ENCODE measurements at places on chromosomes 6 and 20.

DNA sequence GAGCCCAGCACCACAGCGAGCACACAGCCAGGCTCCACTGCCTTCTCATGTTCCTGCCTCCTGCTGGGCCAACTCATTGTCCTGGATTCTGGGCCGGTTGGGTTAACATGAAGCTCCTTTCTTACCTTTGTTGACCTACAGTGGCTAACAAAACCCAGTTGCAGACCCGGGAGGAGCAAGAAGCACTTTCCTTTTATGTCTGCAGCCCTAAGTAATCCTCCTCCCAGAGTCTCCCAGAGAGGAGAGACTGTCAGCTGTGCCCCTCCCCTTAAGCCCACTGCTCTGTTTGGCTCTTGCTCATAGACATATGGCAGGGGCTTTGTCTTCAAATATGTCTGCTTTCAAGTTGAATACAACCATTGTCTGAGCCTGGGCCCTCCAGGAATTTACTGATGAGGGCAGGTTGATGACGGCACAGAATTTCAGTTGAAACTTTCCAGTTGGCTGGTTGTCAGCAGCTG lies 55.2 kb downstream of the PSMB1 start:
- H3K4me3 ChIP-seq = no peak overlapping the region
- no peak overlapping the region for H3K27ac ChIP-seq
- H3K27me3 ChIP-seq = peaks cover 24% of the 10 kb centered on the region
- DNase-seq = no peak
- no peaks in the 10 kb centered on the region for H3K36me3 ChIP-seq
- no peaks in the 10 kb centered on the region for H3K4me1 ChIP-seq

- no peak overlapping the region for H3K4me3 ChIP-seq
- peaks cover 6% of the 10 kb centered on the region for H3K27me3 ChIP-seq
- H3K27ac ChIP-seq = no peak overlapping the region
- H3K4me1 ChIP-seq = no peaks in the 10 kb centered on the region
- DNase-seq = no peak
Measured at GRCh38 chr20:56001106-56001785, 4.1 kb downstream of the CBLN4 start.

GRCh38 chr6:138677538-138677937 lies 96.0 kb upstream of the CCDC28A start:
- peaks cover 4% of the 10 kb centered on the region for H3K27me3 ChIP-seq
- H3K4me3 ChIP-seq = no peak overlapping the region
- H3K36me3 ChIP-seq = no peaks in the 10 kb centered on the region
- H3K4me1 ChIP-seq = no peaks in the 10 kb centered on the region
- H3K27ac ChIP-seq = no peak overlapping the region

- no peaks in the 10 kb centered on the region for H3K36me3 ChIP-seq
- H3K27ac ChIP-seq = no peak overlapping the region
- H3K4me3 ChIP-seq = no peak overlapping the region
- peaks cover 4% of the 10 kb centered on the region for H3K4me1 ChIP-seq
Measured at GRCh38 chr6:15580326-15580725, 82.5 kb downstream of the DTNBP1 start.

GRCh38 chr20:64005394-64005793 lies 24.5 kb downstream of the PRPF6 start:
- H3K4me3 ChIP-seq = no peak overlapping the region
- H3K27ac ChIP-seq = no peak overlapping the region
- DNase-seq = no peak
- H3K36me3 ChIP-seq = peaks cover 57% of the 10 kb centered on the region

- DNase-seq = no peak
- no peaks in the 10 kb centered on the region for H3K36me3 ChIP-seq
- H3K27ac ChIP-seq = no peak overlapping the region
- H3K4me3 ChIP-seq = no peak overlapping the region
- no peaks in the 10 kb centered on the region for H3K27me3 ChIP-seq
- no peaks in the 10 kb centered on the region for H3K4me1 ChIP-seq
Measured at GRCh38 chr20:14046534-14046933, 51.2 kb downstream of the MACROD2 start.

- peaks cover 22% of the 10 kb centered on the region for H3K36me3 ChIP-seq
- H3K4me3 ChIP-seq = peak overlapping the region; percentile 93
- H3K27ac ChIP-seq = peak overlapping the region; percentile 89
- peaks cover 48% of the 10 kb centered on the region for H3K4me1 ChIP-seq
Measured at GRCh38 chr6:13709689-13710551, 1.7 kb downstream of the RANBP9 start.

GRCh38 chr6:111076024-111076695 lies 11.1 kb upstream of the SLC16A10 start:
- H3K27ac ChIP-seq = no peak overlapping the region
- DNase-seq = no peak
- peaks cover 21% of the 10 kb centered on the region for H3K27me3 ChIP-seq
- H3K4me3 ChIP-seq = no peak overlapping the region
- no peaks in the 10 kb centered on the region for H3K4me1 ChIP-seq
- no peaks in the 10 kb centered on the region for H3K36me3 ChIP-seq

- peak; percentile 20 for DNase-seq
- peak overlapping the region; percentile 91 for H3K27ac ChIP-seq
- H3K27me3 ChIP-seq = peaks cover 5% of the 10 kb centered on the region
Measured at GRCh38 chr20:23147964-23148730, 62.0 kb upstream of the CD93 start.

- no peak overlapping the region for H3K4me3 ChIP-seq
- H3K27ac ChIP-seq = no peak overlapping the region
- no peak for DNase-seq
- H3K4me1 ChIP-seq = no peaks in the 10 kb centered on the region
- H3K36me3 ChIP-seq = peaks cover 16% of the 10 kb centered on the region
- H3K27me3 ChIP-seq = no peaks in the 10 kb centered on the region
Measured at GRCh38 chr6:116165596-116165995, 39.7 kb upstream of the COL10A1 start.
